ENCODE measurements at places on chromosomes 12 and 14.

DNA sequence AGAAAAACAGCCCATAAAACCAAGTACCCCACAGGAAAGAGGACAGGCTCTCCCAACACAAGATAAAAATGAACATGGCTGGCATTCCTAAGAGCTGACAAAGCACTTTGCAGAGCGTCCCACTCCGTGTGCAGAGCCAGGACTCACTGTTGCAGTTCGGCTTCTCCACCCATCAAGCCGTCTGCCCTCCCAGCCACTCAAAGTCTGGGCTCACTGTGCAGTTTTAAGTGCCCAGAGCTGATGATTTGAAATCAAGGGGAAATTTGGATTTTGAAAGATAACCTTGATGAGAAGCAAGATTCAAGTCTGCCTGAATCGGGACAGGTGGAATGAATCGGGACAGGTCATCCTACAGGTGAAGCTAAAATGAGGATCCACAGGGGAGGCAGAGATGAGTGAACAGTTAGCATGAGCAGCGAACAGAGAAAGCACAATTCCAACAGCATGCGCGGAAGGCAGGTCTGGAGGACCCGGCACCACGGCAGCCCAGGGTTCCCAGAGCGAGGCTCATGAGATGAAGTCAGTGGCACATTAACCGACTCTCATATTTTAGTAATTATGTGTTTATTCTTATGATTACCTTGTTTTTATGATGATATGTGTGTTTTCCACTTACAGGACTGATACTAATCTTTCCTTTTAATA, 39.8 kb upstream of the GPR68 start:
- DNase-seq: peak; percentile 71

- no peak for DNase-seq
Measured at GRCh38 chr12:1630133-1630826, 1.2 kb downstream of the WNT5B start.

DNA sequence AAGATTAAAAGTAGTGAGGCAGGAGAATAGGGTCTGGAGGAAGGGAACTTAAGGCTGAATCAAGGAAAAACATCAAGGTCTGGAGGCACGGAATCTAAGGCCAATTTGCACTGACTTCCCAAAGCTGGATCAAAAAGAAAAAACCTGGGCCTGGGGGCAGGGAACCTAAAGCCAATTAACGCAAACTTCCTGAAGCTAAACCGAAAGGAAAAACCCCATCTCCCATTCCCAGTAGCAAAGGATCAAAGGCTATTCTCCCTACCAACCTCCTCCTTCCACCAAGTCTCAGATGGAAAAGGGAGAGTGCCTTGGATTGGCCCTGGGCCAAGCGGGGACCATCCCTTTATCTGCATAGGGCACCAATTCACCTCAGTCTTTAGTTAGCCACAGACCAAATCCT, 384.2 kb downstream of the GRIN2B start:
- no peak for DNase-seq

GRCh38 chr14:64806202-64806861, 73.4 kb downstream of the SPTB start:
- peak; percentile 98 for DNase-seq

DNA sequence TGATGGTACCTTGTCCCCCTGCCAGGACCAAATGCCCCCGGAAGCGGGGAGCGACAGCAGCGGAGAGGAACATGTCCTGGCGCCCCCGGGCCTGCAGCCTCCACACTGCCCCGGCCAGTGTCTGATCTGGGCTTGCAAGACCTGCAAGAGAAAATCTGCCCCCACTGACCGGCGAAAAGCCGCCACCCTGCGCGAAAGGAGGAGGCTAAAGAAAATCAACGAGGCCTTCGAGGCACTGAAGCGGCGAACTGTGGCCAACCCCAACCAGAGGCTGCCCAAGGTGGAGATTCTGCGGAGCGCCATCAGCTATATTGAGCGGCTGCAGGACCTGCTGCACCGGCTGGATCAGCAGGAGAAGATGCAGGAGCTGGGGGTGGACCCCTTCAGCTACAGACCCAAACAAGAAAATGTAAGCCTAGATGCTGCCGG, 410 bp downstream of the MYF6 start:
- DNase-seq: no peak

DNA sequence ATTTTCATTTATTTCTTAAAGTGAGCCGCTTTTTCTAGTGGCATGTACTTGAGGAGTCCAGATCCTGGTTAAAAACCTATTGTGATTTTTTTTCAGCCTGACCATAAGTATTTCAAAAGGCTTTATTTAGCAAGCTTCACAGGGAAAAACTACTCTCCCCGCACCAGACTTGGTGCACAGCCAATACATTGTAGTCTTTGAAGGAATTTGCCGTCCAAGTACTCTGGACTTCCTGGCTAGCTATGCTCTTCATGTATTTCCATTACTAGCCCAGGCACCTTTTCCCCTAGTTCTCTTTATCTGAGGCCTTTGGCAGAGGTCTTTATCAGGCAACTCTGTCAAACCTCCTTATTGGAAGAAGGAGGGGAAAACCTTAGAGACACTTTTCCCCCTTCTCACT, 234.7 kb downstream of the CCDC91 start:
- peak; percentile 63 for DNase-seq

GRCh38 chr12:113066813-113067400, 10.4 kb downstream of the DTX1 start:
- DNase-seq: no peak

DNA sequence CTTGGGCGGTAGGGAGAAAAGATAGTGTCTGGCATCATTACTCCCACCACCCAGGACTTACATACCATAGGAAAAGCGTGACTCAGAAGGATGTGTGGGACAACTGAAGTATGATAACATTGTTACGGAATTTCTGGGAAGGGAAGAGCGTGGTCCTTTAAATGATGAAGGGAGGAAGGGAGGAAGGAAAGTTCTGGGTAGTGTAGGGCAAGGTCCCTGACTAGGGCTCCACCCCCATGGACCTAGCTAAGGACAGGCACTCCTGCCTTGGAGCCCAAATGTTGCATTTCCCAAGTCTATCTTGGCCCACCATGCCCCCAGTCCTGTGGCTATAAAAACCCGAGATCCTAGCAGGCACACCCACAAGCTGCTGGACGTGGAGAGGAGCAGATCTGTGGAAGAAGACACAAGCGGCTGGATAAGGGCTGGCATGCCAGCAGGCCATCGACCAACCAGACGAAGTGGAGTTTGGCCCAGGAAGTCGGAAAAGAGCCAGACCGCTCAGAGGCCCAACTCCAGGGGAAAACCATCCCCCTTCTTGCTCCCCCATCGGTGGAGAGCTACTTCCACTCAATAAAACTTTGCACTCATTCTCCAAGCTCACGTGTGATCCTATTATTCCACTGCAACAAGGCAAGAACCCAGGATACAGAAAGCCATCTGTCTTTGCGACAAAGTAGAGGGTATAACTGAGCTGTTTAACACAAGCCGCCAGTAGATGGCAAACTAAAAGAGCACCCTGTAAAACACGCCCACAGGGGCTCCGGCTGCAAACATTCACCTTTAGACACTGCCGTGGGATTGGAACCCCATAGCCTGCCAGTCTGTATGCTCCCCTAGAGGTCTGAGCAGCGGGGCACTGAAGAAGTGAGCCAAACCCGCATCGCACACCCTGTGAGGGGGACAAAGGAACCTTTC, 23.0 kb upstream of the RAB21 start:
- DNase-seq: peak; percentile 98

GRCh38 chr12:10119066-10119465, 10.9 kb downstream of the CLEC7A start:
- peak; percentile 13 for DNase-seq

DNA sequence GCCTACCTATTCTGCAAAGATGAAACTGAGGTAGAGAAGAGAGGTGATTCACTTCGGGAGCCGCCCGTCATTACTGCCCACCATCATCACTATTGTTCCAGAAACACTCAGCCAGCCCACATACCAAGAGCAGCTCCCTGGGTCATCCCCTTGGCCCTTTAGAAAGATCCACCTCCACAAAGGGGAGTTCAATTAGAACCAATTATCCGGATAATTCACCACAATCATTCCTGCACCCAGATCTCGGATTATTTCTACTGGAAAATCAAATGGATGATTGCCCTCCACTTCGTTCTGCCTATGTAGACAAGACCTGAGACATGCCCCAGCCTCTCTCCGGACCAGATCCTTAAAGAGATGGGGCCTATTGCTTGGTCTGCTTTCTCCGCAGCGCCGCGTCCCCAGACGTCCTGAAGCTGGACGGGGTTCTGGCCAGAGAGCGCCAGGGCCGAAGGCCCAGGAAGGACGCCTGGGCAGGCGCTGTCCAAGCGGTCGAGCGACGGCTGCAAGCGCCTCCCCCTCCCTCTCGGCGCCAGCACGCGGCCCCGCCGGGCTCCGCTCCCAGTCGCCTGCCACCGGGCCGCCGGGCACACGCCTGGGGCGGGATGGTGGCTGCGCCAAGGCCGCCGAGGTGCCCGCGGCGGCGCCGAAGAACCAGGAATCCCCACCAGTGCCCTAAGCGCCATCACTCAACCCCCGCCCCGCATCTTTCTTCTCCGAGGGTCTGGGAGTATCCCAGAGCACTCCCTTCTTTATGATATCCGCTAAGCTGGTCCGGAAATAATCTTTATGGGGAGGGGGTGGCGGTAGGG, 1.3 kb upstream of the ASCL1 start:
- no peak for DNase-seq

DNA sequence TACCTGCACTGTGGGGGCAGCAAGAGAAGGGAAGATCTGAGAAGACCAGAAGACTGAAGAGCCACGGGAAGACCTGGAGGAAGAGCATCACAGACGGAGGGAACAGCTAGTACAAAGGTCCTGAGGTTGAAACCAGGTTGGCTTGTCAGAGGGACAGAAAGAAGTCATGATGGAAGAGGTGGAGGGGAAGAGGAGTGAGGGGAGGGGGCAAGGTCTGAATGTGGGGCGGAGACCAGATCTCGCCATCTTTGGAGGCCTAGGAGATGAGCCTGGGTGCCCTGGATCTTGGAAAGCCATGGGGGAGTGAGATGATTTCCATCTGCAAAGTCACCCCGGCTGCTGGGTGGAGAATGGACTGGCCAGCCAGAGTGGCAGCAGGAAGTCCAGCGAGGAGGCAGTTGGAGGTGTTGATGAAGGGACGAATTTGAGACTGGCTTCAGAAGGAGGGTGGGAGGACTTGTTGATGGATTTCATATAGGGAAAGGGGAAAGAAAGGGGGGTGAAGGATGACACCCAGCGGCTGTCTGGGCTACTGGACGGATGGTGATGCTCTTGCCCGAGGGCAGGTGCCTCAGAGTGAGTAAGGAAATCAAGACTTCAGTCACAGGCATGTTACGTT, 14.6 kb upstream of the UBC start:
- DNase-seq: no peak

DNA sequence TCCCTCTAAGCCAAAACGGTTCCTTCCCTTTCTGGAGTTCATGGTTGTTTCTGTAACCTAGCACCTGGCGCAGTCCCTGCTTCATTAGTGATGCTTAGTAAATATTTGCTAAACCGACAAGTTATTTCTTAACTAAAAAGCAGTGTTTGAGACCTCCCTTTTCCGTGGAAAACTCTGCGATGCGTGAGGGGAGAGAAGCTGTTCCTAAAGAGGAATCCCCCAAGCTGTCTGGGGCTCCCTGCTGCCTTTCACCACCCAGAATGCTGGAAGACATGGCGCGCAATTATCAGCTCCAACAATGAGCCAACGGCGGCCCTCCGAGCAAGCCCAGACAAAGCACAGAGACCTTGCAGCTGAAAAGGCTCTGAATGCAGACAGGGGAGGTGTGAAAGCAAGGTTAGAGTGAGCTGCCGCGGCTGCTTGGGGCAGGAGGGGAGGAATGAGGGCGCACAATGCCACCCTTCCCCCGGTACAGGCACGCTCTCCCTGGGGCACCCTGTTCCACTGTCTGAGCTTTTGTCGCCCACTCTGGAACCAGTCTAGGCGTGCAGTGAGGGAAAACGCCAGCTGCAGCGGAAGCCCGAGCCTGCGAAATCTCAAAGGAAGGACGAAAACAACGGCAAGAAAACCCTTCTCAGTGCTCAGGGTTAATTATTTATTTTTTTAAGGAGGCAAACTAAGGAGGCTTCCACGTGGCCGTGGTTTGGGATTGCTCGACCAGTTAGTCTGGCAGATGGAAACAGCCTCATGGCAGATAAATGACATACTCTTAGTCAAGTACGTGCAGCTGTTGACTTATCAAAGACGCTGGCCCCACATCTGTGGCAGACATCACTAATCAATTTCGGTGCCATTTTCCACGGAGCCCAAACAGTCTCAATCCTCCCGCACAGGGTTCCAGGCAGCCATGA, 66.3 kb downstream of the RBM19 start:
- no peak for DNase-seq

All from NCI-H226 (cell line).